ENCODE measurements at places on chromosomes 5 and 9.

DNA sequence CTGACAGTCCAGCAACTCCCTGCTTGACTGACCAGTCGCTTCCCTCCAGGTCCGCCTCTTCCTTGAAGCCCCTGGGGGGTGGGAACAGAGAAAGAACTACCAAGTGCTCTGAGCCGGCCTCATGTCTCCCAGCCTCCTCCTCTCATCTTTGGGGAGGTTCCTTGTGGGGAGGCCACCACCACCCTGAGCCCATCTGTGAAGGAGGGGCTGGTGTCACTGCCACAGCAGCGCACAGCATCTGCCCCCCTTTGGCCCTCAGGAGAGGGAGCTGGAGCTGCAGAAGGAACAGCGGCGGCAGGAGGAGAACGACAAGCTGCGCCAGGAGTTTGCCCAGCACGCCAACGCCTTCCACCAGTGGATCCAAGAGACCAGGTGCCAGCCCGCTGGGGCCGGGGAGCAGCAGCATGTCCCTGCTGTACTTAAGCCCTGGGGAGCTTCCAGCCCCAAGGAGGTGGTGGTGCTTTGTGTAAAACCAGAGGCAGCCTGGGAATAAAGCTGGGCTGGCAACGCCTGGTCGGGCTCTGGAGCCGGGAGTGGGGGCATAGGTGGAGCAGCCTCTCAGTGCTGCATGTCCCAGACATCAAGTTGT lies 29.4 kb downstream of the DYNC2I2 start:
- DNase-seq = no peak

GRCh38 chr5:179393078-179393477 lies 47.8 kb upstream of the ADAMTS2 start:
- no peak for DNase-seq

- DNase-seq = peak; percentile 63
Measured at GRCh38 chr9:98218562-98219363, 26.3 kb upstream of the CORO2A start.

- DNase-seq = peak; percentile 63
Measured at GRCh38 chr9:98010445-98010844, 27.3 kb downstream of the ANP32B start.

GRCh38 chr5:2738156-2738699 lies 13.2 kb downstream of the IRX2 start:
- no peak for DNase-seq
